ENCODE measurements at places on chromosomes 2 and 18. TPM values are rescaled to one million over a fixed set of nuclear protein-coding genes. Genes with fewer than 3 reads are reported as not detected.
A peak's percentile ranks its signal among the peaks of the same experiment; 100 is the strongest.

MLPH gene
- 13.9 TPM for total RNA-seq

TRIM54 gene
- not detected for total RNA-seq

CFC1 gene
- total RNA-seq: not detected

DSC2 gene
- not detected for total RNA-seq

SULT6B1 gene
- not detected for total RNA-seq

- no peaks in the 10 kb centered on the region for H3K4me1 ChIP-seq
- H3K4me3 ChIP-seq: no peak overlapping the region
- H3K27me3 ChIP-seq: no peaks in the 10 kb centered on the region
- no peaks in the 10 kb centered on the region for H3K36me3 ChIP-seq
Observed at GRCh38 chr2:239664216-239664810, 263.5 kb upstream of the HDAC4 start.

DNA sequence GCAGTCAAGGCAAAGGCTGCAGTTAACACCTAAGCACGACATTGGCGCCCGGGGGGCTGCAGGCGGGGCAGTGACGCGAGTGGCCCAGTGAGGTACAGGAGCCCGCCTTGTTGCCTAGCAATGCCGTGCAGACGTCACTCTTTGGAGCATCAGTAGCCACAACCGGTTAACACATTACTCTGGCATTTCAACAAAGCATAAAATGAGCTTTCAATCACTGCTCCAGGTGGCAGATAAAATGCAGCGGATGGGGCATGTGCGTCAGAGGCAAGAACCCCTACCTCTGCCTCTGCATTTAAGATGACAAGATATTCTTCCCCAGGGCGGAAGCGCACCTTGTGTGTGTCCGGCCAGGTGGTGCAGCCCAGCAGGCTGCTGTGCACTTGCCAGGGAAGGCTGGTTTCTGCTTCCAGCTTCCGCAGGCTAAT is 139.4 kb downstream of the MTCL1 start:
- H3K4me1 ChIP-seq: peaks cover 10% of the 10 kb centered on the region
- H3K4me3 ChIP-seq: no peak overlapping the region
- no peak overlapping the region for H3K27ac ChIP-seq
- DNase-seq: peak; percentile 46

DNA sequence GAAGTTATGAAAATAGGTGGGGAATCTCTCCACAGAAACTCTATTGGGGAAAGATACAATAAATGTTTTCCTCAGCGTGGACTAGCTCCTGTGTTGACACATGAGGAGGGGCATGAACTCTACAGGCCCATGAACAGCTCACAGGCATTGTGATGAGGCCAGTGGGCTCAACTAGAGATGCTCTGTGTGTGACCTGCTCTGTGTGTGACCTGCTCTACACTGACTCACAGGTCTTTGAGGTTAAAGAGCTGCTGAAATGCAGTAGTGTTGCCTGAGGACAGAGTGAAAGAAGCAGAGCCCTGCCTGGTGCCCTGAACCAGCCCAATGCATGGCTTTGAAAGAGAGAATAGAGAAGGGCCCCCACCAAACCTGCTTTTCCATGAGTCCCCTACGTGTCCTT is 117.6 kb downstream of the MCFD2 start:
- H3K4me3 ChIP-seq: no peak overlapping the region
- peaks cover 26% of the 10 kb centered on the region for H3K4me1 ChIP-seq
- no peaks in the 10 kb centered on the region for H3K36me3 ChIP-seq
- peak; percentile 51 for DNase-seq
- no peaks in the 10 kb centered on the region for H3K27me3 ChIP-seq

DNA sequence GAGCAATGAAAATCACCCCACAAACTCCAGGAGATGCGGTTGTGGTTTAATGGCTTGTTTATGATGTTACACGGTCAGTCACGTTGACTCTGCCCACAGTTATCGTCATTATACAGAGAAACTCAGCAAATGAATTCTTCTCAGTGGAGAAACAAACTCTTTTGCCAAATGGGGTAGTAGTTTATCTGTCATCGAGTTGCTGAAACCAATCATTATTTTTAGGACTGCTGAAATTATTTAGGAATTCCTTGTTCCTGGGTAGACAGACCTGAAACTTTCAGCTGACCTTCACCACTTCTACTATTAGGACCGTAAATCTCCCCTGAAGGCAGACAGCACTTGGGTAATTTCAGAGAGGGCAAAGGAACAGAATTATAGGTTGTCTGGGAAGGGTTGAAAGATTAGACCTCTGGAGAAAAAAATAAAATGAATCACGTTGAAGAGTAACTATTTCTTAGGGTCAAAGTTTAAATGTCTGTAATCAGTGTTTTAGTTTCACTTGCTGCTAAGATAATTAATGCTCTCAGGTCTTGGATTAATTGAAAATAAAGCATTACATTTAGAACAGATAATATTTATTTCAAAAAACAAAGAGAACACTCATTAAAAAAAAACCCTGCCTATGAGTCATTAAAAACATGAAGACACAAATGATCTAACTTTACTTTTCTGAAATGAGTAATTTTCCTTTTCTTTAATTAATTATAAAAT is 52.1 kb upstream of the LYPD6 start:
- H3K27ac ChIP-seq: no peak overlapping the region
- H3K4me1 ChIP-seq: no peaks in the 10 kb centered on the region
- H3K27me3 ChIP-seq: no peaks in the 10 kb centered on the region

DNA sequence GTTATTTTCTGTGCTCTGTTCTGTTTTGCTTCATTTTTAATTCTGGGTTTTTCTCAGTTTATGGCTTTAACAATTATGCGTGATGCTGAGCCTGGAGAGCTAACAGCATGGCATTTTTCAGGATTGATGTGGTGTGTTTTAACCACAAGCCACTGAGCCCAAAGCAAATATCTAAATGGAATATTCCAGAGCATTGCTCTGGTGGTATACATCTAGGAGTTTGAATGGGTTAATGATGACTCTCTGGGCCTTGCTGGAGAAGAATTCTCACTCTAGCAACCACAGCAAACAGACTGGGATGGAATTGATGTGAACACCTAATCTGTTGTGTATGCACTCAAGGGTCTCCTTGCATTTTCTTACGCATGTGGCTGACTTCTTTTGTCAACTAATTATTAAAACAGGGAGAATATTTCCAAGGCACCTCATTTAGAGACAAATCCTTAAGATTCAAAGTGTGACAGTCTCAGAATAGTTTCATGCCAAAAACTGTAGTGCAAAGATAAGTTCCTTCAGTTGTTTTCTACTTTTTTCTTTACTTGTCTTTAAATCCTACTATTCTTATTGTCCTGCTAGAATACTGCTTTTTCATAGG is 164.0 kb downstream of the DTNA start:
- H3K36me3 ChIP-seq: no peaks in the 10 kb centered on the region
- no peaks in the 10 kb centered on the region for H3K27me3 ChIP-seq
- no peak overlapping the region for H3K27ac ChIP-seq
- no peak overlapping the region for H3K4me3 ChIP-seq
- peaks cover 2% of the 10 kb centered on the region for H3K4me1 ChIP-seq
- no peak for DNase-seq

- H3K27me3 ChIP-seq: no peaks in the 10 kb centered on the region
- H3K36me3 ChIP-seq: no peaks in the 10 kb centered on the region
- DNase-seq: peak; percentile 68
- peaks cover 7% of the 10 kb centered on the region for H3K4me1 ChIP-seq
- H3K4me3 ChIP-seq: no peak overlapping the region
Observed at GRCh38 chr2:157087373-157088002, 170.0 kb upstream of the GALNT5 start.

- H3K4me3 ChIP-seq: no peak overlapping the region
- H3K4me1 ChIP-seq: no peaks in the 10 kb centered on the region
- H3K27ac ChIP-seq: no peak overlapping the region
- no peaks in the 10 kb centered on the region for H3K27me3 ChIP-seq
- DNase-seq: no peak
- H3K36me3 ChIP-seq: no peaks in the 10 kb centered on the region
Observed at GRCh38 chr2:186255823-186256222, 230.2 kb upstream of the ZC3H15 start.

DNA sequence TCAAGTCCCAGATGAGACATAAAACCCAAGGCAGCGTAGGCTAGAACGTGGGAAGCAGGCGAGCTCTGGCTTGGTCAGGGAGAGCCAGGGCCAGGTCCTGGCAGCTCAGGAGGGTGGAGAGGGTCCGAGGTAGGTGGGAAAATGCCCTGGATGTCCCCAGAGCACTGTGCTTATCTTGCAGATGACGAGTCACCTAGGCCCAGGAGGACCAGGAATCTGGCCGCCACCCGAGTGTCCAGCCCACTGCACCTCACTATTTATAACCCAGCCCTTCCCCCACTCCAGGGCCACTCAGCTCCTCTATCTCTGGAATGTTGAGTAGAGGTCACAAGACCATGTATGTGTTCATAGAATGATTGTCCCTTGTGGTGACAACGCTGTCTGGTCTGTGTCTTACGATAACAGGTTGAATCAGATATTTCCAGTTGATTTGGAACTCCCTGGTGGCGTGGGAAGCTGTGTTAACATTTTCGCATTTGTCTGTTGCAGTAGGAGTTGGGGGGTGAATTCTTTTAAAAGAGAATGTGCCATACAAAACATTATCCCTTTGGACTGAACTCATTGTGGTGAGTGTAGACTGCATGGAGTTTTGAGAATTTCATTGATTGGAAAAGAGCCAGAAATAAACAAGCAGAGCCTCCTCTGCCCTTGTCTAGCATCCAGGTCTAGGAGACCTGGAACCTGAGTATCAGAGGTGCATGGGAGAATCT is 47.5 kb downstream of the EMILIN2 start:
- peaks cover 2% of the 10 kb centered on the region for H3K4me1 ChIP-seq
- no peak overlapping the region for H3K4me3 ChIP-seq
- no peak for DNase-seq
- no peak overlapping the region for H3K27ac ChIP-seq
- peaks cover 8% of the 10 kb centered on the region for H3K27me3 ChIP-seq
- H3K36me3 ChIP-seq: no peaks in the 10 kb centered on the region

DNA sequence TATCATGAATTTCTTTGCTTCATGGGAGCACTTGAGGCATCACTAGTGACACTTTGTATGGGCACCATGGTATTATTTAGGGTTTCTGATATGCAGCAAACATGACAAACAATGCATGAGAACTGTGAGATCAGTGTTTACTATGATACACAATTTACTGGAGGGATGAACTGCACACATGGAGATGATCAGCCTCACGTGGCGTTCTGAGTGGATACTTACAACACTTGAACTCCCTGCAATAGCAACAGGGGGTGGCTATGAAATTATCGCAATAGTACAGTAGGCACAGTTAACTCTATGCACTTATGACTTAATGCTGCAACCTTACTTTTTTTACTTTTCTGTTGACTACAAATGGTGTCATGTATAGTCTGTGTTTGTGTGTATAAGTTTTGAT is 18.5 kb upstream of the UGT1A8 start:
- H3K36me3 ChIP-seq: no peaks in the 10 kb centered on the region
- DNase-seq: no peak
- no peaks in the 10 kb centered on the region for H3K4me1 ChIP-seq
- H3K27me3 ChIP-seq: peaks cover 4% of the 10 kb centered on the region

GRCh38 chr2:34602262-34602661 is 1003.2 kb upstream of the FAM98A start:
- no peak overlapping the region for H3K4me3 ChIP-seq
- no peaks in the 10 kb centered on the region for H3K27me3 ChIP-seq
- DNase-seq: no peak
- H3K27ac ChIP-seq: no peak overlapping the region

- H3K36me3 ChIP-seq: peaks cover 7% of the 10 kb centered on the region
- H3K27ac ChIP-seq: no peak overlapping the region
- no peak overlapping the region for H3K4me3 ChIP-seq
Observed at GRCh38 chr18:46042571-46043123, 29.4 kb downstream of the PSTPIP2 start.

DNA sequence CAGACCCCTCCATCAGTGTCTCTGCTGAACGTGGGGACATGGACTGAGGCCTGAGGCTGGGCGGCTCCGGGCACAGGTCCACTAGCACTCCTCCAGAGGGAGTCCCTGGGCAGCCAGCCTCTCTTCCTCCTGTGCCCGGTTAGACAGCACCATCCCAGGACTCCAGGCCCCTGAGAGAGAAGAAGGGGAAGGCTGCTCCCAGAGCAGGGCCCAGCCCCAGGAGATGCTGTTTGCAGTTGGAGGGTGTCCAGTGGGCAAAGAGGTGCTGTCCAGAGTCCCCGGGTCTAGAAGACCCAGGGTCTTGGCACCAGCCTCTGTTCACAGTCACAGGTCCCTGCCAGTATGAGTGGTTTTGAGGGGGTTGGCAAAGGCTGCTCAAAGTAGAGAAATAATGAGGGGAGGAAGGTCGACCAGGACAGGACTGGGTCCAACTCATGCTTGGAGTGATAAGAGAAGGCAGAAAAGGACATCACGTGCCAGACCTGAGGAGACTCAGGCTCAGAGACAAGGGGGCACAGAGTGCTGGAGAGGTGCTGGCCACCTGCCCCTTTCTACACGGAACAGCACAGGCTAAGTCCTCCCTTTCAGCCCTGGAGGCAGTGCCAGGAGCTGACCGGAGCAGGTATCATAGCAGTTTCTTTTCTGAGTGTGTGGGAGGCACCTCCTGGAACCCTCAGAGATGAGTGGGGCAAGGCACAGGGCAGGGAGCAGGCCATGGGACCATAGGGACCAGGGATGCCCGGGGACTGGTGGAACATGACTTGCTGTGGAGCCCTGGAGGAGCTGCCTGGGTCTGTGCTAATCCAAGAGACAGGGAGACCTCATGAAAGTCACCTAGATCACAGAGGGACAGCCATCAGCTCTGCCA is 21.1 kb downstream of the CRACDL start:
- no peak for DNase-seq
- H3K4me1 ChIP-seq: peaks cover 3% of the 10 kb centered on the region
- H3K27ac ChIP-seq: no peak overlapping the region
- no peaks in the 10 kb centered on the region for H3K36me3 ChIP-seq
- peaks cover 2% of the 10 kb centered on the region for H3K27me3 ChIP-seq

GRCh38 chr2:18475884-18476283 is 84.6 kb downstream of the RDH14 start:
- H3K36me3 ChIP-seq: no peaks in the 10 kb centered on the region
- H3K4me3 ChIP-seq: no peak overlapping the region

DNA sequence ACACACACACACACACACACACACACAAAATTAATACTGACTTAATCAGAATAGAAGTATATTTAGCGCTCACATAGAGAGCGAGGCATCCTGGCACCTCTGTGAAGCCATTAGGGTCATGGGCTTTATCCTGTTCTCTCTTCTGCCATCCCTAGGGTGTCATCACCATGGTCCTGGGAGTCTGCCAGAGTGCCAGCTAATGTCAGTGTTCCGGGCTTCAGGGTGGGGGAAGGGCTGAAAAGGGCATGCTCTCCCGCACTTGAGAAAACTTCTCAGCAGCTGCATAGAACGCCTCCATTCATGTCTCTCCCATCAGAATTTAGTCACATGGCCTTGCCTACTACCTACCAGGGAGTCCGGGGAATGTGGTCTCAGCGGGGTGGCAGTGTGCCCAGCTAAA is 19.7 kb upstream of the DYNC2LI1 start:
- no peak for DNase-seq
- H3K27ac ChIP-seq: no peak overlapping the region
- H3K36me3 ChIP-seq: peaks cover 5% of the 10 kb centered on the region
- H3K27me3 ChIP-seq: no peaks in the 10 kb centered on the region

DNA sequence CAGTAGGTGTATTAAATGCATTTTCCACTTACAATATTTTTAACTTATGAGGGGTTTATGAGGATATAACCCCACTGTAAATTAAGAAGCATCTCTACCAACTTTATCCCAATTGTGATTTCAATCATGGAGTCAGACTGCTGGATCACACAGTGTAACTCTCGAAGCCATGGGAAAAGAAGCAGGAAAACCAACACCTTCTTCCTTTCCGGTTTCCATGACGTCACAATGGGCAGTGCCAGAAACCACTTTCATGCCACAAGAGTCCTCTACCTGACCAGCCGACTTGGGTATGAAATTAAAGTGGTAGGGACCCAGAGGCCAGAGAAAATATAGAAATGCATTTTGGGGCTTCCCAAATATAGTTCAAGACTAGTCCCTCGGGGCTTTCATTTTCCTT is 4.2 kb downstream of the RNF152 start:
- no peak for DNase-seq
- peaks cover 19% of the 10 kb centered on the region for H3K36me3 ChIP-seq
- no peaks in the 10 kb centered on the region for H3K27me3 ChIP-seq
- H3K4me1 ChIP-seq: peaks cover 6% of the 10 kb centered on the region
- no peak overlapping the region for H3K27ac ChIP-seq
- no peak overlapping the region for H3K4me3 ChIP-seq

Data from IMR-90 (cell line).